ENCODE measurements at places on chromosomes 1 and 21.

DNA sequence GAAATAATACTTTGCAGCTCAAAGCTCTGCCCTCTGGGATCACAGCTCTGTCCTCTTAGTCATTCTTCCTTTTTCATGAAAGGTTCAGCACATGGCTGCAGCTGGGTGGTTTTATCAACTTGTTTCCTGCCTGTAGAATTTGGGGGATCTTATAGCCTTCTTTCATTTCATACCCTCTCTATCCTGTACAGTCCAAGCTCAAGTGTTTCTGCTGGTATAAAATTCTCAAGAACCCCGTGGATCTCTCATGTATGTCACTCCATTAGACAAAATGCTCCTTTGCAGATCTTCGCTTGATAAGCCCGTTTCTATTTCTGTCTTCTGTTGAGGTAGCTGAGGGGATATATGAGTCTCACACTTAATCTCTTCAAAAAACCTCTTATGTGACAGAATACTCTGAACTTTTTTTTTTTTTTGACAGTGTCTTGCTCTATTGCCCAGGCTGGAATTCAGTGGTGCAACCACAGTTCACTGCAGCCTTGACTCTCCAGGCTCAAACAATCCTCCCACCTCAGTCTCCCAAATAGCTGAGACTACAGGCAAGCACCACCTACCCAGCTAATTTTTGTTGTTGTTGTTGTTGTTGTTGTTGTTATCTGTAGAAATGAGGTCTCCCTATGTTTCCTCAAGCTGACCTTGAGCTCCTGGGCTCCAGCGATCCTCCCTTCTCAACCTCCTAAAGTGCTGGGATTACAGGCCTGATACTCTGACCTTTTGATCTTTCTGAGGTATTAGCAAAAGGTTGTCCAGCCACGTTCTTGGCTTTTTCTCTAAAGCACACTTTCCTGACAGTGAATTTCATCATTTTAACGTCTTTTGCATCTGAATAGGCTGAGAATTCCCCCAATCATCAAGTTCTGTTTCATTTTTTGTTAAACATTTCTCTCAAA lies 24.6 kb upstream of the COL9A2 start:
- peak; percentile 49 for DNase-seq

- DNase-seq = no peak
Observed at GRCh38 chr1:38050397-38051078, 3.9 kb upstream of the POU3F1 start.

GRCh38 chr21:41777951-41778815 lies 11.3 kb upstream of the RIPK4 start:
- peak; percentile 62 for DNase-seq

GRCh38 chr21:26892151-26892550 lies 46.9 kb upstream of the ADAMTS1 start:
- DNase-seq = no peak

GRCh38 chr1:231827337-231828105 lies 200.9 kb downstream of the DISC1 start:
- no peak for DNase-seq

GRCh38 chr1:213327017-213327667 lies 276.1 kb downstream of the RPS6KC1 start:
- peak; percentile 44 for DNase-seq

GRCh38 chr1:38743184-38743583 lies 116.4 kb downstream of the RRAGC start:
- DNase-seq = no peak

DNA sequence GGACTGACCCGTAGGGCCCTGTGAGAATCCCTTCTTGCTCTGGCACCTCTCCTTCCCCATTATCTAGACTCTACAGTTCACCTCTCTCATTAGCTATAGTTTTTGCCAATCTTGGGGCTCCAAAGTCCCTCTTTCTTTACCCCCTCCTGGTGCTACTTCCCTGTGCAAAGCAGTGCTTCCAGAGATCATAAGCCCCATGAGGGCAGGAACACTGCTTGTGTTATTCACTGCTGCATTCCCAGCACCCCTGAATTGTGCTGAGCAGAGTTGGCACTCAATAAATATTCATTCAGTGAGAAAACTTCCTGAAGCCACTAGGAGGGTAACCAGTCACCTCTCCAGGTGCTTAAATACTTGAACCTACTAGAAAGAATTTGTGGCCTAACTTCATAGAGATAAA lies 2.1 kb upstream of the H3-3A start:
- no peak for DNase-seq

GRCh38 chr1:180510882-180511281 lies 8.5 kb upstream of the ACBD6 start:
- no peak for DNase-seq

DNA sequence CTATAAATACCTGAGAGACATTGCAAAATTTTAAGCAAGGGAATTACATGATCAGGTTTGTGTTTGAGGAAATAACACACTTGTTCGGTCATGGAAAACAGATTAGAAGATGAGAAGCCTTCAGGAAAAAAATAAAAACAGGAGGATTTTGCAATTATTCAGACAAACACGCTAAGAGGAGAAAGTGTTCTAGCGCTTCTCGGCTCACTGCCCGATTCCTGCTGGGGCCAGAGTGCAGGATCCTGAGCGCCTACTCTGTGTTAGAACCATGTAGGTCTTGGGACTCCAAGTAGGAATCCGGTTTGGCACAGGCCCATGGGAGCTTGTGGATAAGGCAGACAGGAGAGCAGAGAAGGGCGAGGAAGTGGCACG lies 8.1 kb upstream of the PRELP start:
- no peak for DNase-seq

GRCh38 chr1:100502052-100502792 lies 35.7 kb upstream of the GPR88 start:
- DNase-seq = no peak

GRCh38 chr1:40745176-40745575 lies 38.4 kb upstream of the KCNQ4 start:
- DNase-seq = no peak

DNA sequence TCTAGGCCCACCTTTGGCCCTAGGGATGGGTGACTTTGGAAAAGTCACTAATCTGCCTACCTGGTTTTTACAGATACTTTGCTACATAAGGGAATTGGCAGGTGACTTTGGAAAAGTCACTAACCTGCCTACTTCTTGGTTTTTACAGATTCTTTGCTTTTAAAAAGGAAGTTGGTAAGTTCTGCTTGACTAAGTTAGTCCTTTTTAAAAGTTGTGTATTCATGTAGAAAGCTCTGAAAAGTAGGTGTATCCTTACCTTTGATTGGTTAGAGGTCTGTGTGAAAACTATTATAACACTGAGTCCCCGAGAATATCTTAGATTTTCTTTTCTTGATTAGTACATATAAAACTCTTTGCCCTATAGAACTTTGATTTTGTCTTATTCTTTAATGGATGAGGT lies 12.4 kb downstream of the ATF6 start:
- no peak for DNase-seq

GRCh38 chr1:6094246-6094645 lies 48.6 kb downstream of the KCNAB2 start:
- no peak for DNase-seq

DNA sequence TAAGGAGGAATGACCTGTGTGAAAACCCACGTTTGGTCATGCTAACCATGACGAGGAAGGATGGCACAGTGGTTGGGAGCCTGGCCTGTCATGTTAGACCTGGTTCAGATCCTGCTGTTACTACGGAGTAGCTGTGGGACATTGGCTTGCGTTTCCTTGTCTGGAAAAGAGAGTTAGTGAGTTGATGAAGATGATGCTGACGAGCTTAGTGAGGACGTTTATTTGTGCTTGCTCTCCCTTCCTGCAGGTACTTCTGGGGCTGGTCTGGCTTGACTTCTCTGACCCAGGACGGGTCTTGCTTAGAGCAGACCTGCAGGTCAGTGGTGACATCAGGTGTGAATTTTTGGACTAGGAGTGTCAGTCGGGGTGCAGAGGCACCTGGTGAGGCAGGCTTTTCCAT lies 14.7 kb downstream of the GALNT2 start:
- no peak for DNase-seq

- DNase-seq = no peak
Observed at GRCh38 chr21:22880573-22880972, 1882.4 kb downstream of the NCAM2 start.

GRCh38 chr21:16676391-16676790 lies 836.5 kb upstream of the CXADR start:
- DNase-seq = no peak

DNA sequence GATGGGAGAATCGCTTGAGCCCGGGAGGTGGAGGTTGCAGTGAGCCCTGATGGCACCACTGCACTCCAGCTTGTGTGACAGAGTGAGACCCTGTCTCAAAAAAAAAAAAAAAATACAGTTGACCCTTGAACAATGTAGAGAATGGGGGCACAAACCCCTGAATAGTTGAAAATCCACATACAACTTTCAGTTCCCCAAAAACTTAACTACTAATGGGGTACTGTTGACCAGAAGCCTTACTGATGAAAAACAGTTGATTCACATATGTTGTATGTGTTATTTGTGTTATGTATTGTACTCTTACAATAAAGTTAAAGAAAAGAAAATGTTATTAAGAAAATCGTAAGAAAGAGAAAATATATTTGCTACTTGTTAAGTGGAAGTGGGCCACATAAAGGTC lies 51.2 kb upstream of the COA6 start:
- no peak for DNase-seq

DNA sequence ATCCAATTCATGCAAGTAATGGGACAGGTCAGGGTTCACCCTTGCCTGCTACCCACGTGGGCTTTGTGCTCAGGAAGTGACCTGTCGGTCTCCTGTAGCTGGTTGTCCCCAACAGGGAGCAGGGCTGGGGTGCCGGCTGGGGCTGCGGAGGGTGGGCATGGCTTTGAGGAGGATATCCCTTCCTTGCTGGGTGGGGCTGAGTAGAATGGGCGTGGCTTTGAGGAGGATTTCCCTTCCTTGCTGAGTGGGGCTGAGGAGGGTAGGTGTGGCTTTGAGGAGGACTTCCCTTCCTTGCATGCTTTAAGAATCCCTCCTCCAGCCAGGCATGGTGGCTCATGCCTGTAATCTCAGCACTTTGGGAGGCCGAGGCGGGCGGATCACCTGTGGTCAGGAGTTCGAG lies 151.3 kb downstream of the CLIC6 start:
- peak; percentile 56 for DNase-seq

DNA sequence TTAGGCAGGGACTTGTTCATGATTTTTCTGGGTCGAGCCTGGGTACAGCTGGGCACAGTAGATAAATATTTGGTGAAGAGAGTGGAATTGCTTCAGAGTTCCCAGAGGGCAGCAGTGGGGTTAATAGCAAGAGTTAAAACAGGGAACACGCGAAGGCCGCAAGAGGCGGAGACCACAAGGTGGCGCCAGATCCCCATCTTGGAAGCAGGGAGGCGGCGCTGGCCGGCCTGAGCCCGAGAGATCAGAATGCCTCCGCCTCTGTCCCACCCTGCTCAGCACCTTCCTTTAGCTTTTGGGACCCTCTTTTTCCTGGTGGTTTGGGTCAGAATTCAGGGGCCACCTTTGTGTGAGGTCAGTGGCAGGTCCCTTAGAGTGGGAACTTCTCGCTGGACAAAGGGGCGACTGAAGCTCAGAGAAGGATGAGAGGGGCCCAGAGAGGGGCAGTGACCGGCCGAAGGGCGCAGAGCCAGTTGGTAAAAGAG lies 6.5 kb upstream of the PADI2 start:
- peak; percentile 93 for DNase-seq

- DNase-seq = peak; percentile 64
Observed at GRCh38 chr1:195709821-195710220, 898.4 kb downstream of the KCNT2 start.

DNA sequence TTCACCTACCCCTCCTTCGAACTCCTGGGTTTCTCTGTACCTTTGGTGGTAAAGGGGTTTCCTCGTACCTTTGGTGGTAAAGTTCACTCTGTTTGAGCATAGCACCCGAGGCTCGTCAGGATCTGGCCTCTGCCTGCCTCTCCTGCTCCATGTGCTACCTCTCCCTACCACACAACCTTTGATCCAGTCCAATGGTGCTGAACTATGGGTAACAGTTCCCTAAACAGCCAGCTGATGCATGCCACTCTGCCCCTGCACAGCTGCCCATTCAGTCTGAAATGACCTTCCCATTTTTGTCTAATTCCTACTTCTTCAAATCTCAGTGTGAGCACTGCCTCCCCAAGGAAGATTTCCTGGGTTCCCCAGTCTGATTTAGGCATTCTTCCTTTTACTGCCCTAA lies 14.0 kb downstream of the OVAAL start:
- no peak for DNase-seq

DNA sequence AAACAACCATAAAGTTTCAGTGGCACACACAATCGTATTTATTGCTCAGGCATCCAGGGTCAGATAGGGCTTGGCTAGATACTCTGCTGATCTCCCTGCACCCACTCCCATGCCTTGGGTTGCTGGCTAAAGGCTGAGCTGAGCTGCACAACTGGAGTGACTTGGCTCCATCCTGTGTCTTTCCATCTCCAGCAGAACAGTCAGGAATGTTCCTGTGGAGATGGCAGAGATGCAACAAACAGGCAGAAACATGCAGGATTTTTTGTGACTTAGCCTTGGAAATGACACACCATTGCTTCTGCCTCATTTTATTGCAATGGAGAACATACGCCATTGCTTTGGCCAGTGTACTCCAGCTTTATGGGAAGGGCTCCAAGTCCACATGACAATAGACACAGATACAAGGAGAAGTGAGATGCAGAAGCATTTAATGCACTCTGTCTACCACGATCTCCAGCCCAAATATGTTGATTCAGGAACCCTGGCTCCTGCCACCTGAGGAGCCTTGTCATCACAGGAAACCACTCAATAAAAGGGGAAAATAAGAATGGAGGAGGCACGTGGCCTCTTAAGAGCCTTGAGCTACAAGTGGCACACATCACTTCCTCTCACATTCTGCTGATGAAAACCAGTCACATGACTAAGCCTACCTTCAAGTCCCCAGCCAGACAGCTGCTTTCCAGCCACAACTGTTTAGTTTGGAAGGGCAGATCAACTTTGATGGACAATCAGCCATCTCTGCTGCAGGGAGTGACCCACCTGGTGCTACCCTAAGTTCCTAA lies 10.1 kb upstream of the GUCA2B start:
- peak; percentile 30 for DNase-seq

DNA sequence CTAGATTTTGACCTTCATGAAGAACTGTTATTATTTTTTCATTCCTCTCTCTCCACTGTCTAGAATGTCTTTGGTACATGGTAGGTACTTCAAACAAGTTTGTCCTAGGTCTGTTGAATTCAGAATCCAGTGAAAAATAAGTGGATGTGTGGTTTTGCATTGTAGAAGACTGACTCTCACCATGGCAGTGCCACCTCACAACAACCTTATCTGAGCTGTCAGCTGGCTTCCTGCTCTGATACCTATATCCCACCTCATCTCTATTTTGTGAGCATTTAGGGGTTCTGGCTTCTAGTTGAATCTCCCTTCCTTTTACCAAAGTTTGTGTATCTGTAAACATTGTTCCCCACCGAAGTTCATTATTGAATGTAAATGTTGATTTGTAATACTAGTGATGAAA lies 9.1 kb downstream of the SWT1 start:
- DNase-seq = peak; percentile 59

GRCh38 chr1:229162825-229163515 lies 107.9 kb upstream of the RAB4A start:
- DNase-seq = no peak

GRCh38 chr1:67733681-67734322 lies 48.8 kb downstream of the GADD45A start:
- peak; percentile 96 for DNase-seq

- no peak for DNase-seq
Observed at GRCh38 chr1:94259635-94260289, 22.4 kb upstream of the ARHGAP29 start.

All from hematopoietic multipotent progenitor cell treated with erythropoietin and hydrocortisone succinate and interleukin-3 and kit ligand, for 4 days (in vitro differentiated cells).